Aorta (tissue), 5 donors: ENCODE measurements at places on chromosomes 7 and 10. TPM values are rescaled to one million over a fixed set of nuclear protein-coding genes. Genes with fewer than 3 reads are reported as not detected.

Gene TCAF2
- 3.6 TPM for total RNA-seq

Gene HMX2
- total RNA-seq: not detected

Gene ACSL5
- 13.4 TPM for total RNA-seq

Gene PTN
- 3.2 TPM for total RNA-seq

Gene SUPV3L1
- 28.2 TPM for total RNA-seq

Gene CTNNA3
- total RNA-seq: 8.9 TPM

DNA sequence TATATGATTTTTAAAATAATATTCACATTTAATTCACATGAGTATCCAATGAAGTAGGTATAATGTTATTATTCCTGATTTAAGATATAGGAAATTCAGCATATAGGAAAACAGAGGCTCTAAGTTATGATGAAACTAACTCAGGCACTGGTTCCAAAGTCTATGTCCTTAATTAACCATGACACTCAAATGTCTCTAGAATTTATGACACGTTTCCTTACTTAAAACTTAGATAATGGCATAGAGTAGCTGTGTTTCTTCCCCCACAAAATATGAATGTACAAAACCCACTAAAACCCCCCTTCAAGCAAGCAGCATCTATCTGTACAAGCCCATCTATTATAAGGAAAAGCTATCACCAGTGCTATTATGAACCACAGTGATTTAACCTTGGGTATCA, 72.9 kb upstream of the CDK1 start:
- DNase-seq: no peak

DNA sequence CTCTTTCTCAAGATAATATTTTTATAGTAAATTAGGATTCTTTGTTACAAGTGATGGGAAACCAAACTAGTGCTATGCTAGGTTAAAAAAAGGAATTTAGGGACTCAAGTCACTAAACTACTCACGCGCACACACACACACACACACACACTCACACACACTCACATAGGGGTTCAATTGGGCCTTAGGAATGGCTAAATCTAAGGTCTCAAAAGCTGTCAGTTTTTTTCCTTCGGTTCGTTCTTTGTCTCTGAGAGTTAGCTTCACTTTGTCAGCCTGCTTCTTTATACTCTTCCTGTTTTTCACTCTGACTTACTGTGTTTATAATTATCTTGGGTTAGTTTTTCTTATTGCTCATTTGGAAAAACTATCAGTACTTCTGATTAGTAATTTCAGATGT, 138.9 kb downstream of the ADK start:
- no peak for DNase-seq

DNA sequence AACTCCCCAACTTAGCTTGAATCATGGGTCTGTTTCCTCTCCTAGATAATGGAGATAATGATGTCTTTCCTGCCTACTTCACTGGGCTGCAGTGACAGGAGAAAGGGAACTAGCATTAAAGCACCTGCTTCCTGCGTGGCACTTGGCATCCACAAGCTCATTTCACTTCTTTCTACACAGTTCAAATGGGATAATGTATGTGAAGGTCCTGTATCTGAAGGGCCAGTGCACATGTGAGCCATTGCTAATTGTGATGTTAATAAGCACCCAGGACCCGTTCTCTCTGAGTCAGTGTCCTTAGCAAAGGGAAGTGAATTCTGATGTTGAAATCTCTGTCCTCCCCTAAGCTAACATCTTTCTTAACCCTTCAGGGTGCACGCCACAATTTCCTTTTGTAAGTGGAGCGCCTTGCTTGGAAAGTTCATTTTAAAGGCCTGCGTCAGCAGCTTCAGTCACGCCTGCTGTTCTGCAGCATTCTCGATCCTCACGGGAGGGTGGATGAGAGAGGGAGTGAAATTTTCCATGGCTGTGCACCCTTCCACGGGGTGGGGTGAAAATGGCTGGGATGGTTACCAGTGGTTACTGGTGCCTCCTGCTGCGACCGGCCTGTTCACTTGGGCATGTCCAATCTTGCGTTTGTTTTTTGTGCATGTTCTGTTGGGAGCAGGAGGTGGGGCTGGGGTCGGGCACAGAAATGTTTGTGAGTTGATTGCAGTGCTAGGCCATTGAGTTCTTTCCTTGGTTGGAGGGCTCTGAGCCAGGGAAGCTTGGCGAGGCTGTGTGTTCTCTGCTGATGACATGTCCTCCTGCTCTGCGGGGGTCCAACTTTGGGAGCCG, 59.2 kb downstream of the HK1 start:
- no peak for DNase-seq

- no peak for DNase-seq
Observed at GRCh38 chr10:91210435-91210834, 10.0 kb upstream of the PCGF5 start.

DNA sequence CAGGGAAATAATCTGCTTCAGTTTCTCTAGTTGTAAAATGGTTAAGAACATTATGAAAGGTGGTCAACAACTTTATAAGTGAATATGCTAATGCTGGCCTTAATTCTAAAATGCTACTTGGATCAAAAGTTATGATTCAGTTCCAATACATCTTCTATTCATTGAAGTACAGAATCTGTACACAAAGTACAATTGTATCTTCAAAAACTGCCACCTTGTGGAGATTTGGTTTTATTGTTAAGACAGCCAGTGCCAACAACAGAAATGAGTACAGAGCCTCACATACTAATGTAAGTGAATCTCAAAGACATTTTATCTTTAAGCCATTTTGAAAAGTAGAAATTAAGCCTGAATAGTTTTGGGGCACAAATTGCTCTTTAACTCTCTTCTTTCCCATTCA, 194.0 kb downstream of the CFTR start:
- DNase-seq: no peak

DNA sequence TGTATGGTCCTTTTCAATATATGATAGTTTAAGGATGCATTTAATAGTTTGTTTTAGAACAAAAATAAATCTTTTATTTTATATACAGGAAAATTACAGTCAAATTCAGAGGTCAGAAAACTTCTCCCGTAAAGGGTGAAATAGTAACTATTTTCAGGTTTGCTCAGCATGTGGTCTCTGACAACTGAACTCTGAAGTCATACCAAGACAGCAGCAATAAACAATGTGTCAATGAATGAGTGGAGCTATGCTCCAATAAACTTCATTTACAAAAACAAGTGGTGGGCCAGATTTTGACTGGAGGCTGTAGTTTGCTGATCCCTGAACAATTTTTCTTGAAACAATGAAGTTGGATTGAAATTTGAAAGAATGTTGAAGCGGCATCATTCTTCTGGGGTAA, 123.6 kb downstream of the ZNF248 start:
- DNase-seq: no peak

DNA sequence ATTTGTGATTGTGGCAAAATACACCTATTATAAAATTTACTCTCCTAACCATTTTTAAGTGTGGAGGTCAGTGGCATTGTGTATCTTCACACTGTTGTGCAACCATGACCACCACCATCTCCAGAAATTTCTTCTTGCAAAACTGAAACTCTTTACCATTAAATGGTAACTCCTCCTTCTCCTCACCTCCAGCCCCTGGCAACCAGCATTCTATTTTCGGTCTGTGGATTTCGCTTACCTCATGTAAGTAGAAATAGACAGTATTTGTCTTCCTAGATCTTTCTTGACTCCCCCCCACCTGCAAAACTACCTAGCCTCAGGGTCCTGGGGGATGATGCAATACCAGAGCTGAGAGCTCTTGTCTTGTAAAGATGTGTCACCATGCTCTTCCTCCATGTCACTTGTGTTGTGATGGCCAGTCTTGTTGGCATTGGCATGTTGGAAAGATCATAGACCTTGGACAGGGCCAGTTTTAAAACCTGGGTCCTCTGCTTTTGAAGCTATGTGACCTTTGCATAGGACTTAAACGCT, 71.1 kb upstream of the EMX2 start:
- DNase-seq: no peak

DNA sequence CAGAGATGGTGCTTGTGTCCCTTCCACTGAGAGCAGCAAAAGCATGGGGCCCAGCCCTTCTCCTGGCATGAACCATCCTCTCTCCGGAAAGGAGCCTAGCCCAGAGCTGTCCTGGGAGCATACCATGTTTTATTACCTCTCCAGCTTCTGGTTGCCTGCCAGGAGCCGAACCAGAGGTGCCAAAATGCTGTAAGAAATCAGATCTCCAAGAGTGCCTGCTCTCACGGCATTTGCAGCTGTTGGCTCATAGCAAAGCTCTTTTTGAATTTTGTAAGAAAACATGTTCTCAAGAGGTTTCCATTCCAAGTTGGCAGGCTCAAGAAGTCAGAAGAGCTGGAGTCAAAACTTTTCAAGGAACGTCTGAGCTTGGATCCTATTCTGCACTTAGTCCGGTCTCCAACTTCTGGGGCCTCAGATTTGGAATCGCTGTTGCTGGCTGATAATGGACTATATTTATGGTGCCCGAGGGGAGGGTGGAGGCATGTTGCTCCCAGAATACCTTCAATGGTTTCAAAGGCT, 211.7 kb upstream of the MKI67 start:
- DNase-seq: no peak

DNA sequence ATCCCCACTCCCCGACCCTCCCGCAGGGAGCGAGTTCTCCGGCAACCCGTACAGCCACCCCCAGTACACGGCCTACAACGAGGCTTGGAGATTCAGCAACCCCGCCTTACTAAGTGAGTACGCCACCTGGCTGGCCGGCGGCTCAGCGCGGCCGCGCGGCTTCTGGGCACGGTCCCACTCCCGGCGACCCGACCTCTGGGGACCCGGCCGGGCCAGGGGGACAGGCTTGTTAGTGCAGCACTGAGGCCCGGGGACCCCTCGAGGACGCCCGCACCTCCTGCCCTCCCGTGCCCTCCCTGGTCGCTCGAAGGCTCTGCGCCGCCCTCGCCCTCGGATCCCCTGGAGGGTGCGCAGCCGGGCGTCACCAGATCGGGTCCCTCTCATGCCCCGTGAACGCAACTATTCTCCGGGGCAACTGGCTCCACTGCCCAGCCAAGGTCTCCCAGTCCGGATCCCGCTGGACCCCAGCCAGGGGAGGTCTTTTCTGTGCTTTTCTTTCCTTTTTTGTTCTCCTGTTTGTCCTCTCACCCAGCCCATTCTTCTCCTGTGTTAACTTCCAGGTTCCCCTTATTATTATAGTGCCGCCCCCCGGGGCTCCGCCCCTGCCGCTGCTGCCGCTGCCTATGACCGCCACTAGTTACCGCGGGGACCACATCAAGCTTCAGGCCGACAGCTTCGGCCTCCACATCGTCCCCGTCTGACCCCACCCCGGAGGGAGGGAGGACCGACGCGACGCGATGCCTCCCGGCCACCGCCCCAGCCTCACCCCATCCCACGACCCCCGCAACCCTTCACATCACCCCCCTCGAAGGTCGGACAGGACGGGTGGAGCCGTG, 81.8 kb downstream of the PAX2 start:
- peak; percentile 69 for DNase-seq
